ENCODE measurements at places on chromosomes 13 and 19.

DNA sequence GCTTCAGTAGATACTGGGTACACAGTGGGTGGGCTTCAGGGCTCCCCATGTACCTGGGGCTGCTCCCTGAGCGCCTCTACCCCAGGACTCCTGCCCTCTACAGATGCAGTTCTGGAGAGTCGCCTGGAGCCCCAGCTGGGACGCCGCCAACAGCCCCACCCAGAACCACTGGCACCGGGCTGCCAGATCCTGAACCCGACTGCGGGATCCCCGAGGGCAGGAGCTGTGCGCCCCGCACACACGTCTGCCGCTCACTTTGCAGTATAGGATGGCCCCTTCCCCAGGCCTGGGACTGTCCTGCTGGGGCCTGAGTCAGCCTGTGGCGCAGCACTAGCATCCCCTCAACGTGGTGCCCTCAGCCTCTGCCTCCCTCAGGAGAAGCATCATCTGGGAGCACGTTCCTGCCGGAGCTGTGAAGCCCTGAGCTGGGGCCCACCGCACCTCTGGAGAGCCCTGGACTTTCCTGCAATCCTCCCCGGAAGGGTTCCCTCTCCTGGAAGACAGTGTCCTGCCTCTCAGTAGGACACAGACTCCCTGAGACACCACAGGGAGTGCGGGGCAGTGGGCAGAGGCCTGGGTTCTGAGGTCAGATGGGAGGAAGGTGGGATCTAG is 3.7 kb downstream of the REXO1 start:
- no peak for DNase-seq

DNA sequence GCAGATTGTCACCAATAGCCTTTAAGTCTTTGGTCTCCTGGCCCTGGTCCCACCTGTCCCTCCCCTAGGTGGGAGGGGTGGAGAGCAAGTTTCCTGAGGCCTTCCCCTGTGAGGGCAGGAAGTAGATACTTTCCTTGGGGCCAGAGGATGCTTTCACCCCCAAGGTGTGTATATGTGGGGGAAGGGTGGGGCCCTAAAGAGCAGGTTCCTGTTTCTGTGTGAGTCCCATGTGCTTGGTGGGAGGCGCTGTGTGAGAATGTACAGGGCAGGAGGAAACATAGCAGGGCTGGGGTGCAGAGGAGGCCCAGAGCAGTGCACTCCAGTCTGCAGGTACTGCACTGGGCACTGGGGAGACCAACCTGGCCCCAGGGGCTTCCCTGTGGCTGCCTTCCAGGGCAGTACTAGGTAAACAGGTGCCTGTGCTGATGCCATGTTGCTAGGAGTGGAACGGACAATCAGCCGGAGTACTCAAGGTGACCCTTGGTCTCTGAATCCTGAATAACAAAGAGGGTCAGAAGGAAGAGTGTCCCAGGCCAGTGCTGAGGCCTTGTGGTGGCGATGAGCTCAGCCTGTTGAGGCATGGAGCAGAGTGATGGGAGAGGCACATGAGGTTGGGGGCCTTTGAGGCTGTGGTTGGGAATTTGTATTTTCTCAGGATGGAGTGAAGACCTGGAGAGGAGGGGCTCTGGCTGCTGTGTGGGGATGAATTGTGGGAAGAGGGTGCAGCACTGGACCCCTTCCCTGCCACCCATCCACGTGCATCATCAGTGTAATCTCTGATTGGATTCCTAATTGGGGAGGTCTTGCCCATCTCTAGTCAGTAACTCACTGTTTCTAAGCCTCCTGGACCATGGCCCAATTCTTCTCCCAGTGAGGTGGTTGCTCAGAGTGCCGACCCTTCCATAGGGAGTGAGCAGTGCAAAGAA is 5.1 kb downstream of the EGLN2 start:
- DNase-seq, result no peak

GRCh38 chr19:6214881-6215541 is 64.8 kb downstream of the MLLT1 start:
- DNase-seq, result no peak

DNA sequence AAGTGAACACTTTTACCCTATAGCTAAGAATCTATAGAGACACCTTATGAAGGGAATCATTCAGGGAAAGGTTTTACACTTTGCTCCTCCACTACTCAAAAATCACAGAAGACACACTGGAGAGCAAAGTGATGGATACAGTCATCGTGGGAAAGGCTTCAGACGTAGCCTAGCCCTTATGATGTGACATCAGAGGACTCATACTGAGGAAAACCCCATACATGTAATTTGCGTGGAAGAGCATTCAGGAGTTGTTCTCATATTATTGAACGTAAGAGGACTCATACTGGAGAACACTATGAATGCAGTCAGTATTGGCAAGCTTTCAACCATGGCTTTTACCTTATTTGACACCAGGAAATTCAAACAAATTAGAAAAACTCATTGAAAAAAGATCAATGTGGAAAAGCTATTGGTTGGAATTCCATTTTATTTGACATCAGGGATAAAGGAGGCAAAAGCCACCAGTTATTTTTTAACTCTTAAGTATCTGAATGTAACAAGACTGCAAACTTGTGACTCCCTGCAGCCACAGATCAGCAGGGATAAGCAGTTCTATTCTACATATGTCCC is 16.1 kb upstream of the ZNF274 start:
- DNase-seq, result no peak

- DNase-seq, result no peak
Observed at GRCh38 chr19:47790398-47790814, 11.9 kb downstream of the SELENOW start.
